ENCODE measurements at places on chromosomes 6 and 20. TPM values are rescaled to one million over a fixed set of nuclear protein-coding genes. Genes with fewer than 3 reads are reported as not detected.

GRCh38 chr6:144535630-144536029, 250.5 kb downstream of the UTRN start:
- DNase-seq = no peak

DNA sequence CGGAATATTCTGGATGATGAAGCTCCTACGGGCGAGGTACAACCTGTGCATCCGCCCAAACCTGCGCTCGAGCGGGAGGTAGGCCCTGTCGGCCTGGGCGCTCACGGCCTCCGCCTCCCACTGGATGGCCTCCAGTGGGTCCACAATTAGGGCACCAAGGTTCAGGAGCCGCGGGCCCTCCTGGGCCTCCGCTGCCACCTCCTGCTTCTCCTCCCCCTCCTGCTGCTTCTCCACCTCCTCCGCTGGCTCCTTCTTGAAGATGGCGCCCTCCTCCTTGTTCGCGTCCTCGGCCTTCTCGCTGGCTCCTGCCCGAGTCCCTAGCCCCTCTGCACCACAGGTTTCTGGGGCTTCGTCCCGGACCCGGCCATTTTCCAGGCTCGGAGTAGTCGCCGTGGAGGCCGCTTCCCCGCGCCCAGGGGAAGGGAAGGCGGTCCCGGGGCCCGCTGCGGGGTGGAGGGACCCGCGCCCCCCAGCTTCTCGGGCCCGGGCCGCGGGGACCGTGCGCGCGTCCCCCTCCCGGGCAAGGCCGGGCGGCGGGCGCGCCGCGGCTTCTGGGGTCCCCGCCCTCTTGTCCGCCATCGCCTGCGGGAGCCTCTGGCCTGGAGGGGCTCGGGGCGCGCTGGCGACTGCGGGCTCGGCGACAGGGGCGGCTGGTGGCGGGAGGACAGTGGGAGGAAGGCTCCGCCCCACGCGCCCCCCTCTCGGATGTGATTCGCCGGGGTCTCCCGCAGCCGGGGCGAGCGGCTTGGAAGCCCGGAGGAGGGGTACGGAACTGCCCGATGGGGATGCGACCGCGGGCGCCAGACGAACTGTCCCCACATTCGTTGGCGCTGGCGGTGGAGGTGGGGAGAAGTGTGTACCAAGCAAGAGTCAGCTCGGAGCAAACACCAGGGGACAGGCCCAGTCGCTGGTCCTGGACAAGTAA, 17.6 kb downstream of the PLAGL2 start:
- DNase-seq = peak; percentile 53

- peak; percentile 38 for DNase-seq
Measured at GRCh38 chr6:33915134-33915533, 111.3 kb upstream of the MLN start.

GRCh38 chr6:141309295-141309694, 823.4 kb upstream of the GJE1 start:
- DNase-seq = no peak

- no peak for DNase-seq
Measured at GRCh38 chr20:44650771-44651433, 597 bp downstream of the ADA start.

GRCh38 chr6:15309611-15310283, 63.9 kb downstream of the JARID2 start:
- no peak for DNase-seq

GRCh38 chr6:33161354-33162331, 30.6 kb downstream of the COL11A2 start:
- DNase-seq = peak; percentile 66

DNA sequence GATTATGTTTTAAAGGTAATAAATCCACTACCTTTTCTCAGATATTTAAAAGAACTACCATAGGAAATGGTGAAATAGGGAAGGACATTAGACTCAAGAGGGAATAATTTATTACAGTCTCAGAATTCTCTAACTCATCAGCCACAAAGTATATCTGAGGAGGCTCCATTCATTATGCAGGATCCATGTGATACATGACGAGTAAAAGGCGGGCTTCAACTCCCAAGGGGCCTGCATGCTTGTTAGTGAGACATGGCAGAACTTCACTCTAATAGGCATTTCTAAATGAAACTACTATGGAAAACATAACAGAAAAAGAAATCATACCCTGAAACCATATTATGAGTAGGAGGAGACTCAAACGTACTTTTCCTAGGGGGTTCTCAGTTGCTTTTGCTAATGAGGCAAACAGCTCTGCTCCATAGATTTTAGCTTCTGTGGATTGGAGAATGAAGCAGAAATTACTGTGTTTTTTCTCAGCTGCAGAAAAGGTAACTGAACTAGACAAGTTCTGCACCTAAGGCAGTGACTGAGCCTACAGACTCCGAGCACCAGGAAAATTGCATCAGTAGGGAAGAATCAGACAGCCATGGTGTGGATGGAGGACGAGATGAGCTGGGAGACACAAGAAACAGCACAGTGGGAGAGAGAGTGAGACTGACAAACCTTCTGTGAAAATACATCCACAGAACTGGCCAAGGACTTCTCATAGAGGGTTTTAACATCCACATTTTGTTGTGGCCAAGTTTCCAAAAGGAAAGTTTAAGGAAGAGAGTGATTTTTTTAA, 254.6 kb upstream of the PRDM1 start:
- no peak for DNase-seq

DNA sequence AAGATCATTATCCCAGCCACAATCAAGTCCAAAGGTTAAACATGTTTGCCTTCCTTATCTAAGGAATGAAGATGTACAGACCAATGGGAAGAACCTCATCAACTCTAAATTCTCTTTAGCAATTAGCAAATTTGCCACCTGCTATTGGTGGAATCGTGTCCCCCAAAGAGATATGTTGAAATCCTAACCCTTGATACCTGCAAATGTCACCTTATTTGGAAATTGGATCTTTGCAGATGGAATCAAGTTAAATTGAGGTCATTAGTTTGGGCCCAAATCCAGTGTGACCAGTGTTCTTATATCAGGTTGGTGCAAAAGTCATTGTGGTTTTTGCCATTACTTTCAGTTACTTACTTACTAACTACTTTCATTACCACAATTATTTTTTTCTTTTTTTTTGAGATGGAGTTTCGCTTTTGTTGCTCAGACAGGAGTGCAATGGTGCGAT, 31.3 kb downstream of the KLHL31 start:
- no peak for DNase-seq

DNA sequence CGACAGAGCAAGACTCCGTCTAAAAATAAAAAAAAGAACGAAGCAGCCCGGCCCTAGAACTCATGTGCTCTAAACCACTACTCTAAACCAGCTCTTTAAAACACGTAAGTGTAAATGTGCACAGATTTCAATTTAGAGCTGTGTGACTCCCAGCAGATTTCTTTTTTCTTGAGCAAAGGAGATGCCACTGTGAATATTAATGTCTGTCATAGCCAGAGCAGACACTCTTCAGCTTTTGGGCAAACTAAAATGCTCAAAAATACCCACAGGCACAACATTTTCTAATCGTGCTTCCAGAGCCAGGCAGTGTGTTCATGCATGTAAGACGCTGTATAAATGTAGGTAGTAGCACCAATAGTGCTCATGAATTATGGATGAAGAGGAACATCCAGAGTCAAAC, 218.9 kb upstream of the PLCB4 start:
- no peak for DNase-seq

GRCh38 chr6:66896415-66896814, 1189.4 kb upstream of the EYS start:
- no peak for DNase-seq

DNA sequence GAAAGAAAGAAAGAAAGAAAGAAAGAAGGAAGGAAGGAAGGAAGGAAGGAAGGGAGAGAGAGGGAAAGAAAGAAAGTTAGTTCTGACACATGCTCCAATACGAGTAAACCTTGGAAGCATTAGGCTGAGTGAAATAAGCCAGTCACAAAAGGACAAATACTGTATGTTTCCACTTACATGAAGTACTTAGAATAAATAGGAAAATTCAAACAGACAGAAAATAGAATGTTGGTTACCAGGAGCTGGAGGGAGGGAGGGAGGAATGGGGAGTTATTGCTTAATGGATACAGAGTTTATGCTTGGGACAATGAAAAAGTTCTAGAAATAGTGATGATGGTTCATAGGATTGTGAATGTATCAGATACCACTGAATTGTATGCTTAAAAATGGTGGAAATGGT, 75.2 kb upstream of the CDH4 start:
- no peak for DNase-seq

DNA sequence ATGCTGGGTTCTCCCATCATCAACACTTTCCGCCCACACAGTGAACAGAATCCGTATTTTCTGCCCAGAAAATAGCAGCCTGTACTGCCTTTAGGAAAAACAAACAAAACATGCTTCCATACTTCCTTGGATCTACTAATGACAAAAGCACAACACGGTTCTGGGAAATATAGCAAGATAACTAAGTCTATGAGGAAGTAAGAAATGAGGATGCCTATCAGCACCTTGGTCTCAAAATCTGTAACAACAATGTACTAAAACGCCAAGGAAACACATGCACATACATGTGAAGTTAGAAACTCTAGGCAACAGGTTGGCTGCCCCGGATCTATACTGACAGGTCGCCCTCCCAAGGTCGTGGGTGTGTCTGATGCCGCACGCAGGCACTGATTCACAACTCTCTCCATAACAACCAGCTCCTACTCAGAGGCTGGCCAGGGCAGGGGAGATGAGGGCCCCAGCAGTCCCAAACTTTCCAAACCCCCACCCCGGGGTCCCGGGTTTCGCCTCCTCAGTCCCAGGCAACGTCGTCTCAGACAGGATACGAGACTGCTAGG, 710 bp downstream of the BTBD9 start:
- DNase-seq = peak; percentile 79

GRCh38 chr6:42103753-42104094, 38.7 kb downstream of the C6orf132 start:
- DNase-seq = no peak

Gene LST1
- 4.4 TPM for polyA plus RNA-seq

Gene KHDC1L
- 0.24 TPM for polyA plus RNA-seq

Gene MUC21
- polyA plus RNA-seq = not detected

Gene PNLDC1
- polyA plus RNA-seq = 0.09 TPM

Gene CLPSL2
- polyA plus RNA-seq = not detected

Gene UNC5CL
- polyA plus RNA-seq = 11.8 TPM

Gene TMEM217
- polyA plus RNA-seq = 2.3 TPM

Gene HEY2
- polyA plus RNA-seq = 1.5 TPM

Gene HUS1B
- polyA plus RNA-seq = 0.50 TPM

Gene PXMP4
- polyA plus RNA-seq = 11.6 TPM
